ENCODE measurements at places on chromosomes 5 and 9.
A peak's percentile ranks its signal among the peaks of the same experiment; 100 is the strongest.

- no peak for DNase-seq
These were observed 2041.4 kb upstream of the CDH9 start for GRCh38 chr5:29079771-29080170.

DNA sequence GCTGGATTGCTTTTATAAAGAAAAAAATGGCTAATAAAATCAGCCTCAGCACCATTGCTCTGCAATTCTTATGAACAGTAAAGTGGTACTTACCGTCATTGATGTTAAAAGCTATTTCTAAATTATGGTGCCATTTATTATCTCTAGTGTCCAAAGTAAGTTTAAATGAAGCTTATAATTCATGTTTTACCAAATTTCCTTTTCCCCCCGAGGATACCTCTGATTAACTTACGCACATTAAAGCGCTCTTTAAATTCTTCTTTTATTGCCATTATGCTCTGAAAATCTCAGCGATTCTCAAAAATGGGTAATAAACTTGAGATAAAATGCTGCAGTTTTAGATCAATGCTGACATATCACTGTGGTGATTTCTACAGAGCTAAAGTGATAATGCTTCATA is 13.5 kb downstream of the TLX3 start:
- DNase-seq: no peak

DNA sequence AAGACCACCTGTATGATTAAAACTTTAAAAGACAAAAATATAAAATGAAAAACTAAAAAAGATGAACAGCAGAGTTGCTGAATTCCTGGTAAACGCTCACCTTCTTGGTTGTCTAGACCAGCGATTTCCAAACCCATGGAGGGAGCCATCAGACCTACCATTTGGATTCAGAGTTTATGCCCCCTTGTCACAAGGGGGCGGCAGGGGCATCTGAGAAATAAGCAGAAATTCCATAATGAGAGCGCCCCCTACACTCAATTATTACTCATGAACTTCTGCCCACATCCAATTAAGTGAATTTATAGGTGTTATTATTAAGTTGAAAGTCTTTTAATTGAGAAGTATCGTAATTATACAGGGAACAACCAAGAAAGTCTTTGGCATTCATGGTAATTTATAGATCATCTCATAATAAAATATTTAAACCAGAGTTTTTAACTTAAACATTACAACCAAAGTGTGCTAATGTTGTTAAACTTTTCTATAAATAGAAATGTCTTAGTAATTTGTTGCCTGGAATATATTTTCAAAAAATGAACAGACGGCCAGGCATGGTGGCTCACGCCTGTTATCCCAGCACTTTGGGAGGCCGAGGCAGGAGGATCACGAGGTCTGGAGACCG is 35.2 kb upstream of the SPATA31C2 start:
- DNase-seq: peak; percentile 33

DNA sequence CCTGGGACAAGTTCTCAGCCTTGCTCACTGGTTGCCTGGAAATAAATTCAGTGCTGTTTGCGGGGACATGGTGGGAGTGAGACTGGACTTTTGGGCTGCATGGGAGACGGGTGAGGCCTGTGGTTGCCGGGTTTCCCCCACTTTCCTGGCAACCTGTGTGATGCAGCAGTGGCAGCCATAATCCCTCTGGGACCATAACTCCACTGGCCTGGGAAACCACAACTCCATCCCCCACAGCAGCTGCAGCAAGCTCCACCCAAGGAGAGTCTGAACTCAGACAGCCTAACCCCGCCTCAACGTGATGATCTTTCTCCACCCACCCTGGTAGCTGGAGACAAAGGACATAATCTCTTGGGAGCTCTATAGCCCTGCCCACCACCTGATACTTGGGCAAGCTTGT is 349.9 kb downstream of the PIK3R1 start:
- DNase-seq: no peak

GRCh38 chr9:976258-976942 is at the start of gene DMRT3:
Gene DMRT3 (plus strand): TSS chr9:976655. CDS start chr9:977002, 347 bp downstream.
- DNase-seq: no peak

GRCh38 chr9:16370647-16371046 is 499.8 kb downstream of the BNC2 start:
- no peak for DNase-seq

DNA sequence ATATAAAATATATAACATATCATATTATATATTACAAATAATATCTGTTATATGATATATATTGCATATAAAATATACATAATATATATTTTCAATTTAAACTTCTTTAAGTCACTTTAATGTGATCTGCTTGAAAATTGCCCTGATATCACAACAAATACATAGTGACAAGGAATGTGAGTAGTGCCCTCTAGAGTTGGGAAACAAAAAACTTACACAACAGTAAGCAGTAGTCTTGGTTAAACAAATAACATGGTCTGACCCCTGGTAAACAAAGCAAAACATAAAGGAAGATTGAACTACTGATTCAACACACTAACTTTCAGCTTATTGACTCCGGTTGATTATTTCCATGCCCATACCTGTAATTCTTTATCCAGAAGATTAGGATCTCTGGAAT is 188.3 kb upstream of the NMUR2 start:
- no peak for DNase-seq

DNA sequence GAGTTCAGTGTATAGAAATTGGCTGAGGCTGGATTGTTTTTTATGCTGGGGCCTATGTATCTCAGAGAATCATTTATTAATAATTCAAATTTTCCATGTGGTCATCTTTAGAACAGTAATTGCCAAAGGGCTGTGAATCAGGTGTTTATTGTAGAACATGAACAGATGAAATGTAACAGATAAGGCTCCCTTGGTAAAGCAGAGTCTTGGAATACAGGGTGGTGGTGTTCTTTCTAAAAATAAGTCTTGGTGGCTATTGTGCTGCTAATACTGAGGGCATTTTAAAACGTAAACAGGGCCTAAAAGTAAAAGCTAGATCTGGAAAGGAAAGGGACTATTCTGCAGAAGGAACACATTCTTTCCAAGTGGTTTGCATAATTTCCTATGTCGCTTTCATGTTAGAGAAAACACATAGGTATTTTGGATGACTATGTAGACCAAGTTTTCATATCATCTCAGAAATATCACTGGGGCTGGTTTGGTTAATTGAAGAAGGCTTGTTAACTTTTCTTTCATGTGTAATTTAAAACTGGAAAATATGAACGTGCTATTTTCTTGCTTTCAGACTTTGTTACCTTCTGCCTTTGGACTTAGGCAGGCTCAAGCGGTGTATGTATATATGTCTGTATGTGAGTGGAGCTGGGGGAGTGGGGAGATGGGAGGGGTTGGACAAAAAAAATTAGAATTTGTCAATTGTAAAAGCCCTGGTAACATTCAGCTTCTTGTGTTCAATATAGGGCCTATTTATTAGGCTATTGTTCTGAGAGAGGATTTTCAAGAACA is 119.9 kb upstream of the ANKRD55 start:
- DNase-seq: no peak

DNA sequence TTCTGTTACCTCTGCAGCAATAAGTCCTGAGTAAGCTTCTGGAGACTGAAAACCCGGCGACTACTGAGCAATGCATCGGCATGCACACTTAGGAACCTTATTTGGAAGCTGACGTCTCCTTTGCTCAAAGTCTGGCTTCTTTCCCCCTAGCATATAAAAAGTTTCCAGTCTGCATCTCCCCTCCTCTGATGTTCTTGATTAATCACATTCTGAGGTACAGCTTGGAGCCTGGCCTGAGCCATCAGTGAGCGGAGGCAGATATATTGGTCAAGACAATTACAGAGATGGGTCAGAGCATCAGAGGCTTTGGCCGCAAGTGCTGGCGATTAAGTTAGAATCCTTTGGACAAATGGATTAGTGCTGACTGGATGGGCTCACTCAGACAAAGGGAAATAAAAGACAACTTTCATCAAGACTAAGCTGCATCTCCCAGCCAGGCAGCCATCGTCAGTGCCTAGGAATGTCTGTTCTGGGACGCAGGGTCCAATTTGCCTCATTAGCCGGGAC is 140.7 kb downstream of the MTX3 start:
- no peak for DNase-seq

GRCh38 chr9:14993061-14993800 is 83.0 kb upstream of the FREM1 start:
- peak; percentile 10 for DNase-seq

- DNase-seq: no peak
These were observed 8.2 kb upstream of the FAM151B start for GRCh38 chr5:80479713-80480112.

DNA sequence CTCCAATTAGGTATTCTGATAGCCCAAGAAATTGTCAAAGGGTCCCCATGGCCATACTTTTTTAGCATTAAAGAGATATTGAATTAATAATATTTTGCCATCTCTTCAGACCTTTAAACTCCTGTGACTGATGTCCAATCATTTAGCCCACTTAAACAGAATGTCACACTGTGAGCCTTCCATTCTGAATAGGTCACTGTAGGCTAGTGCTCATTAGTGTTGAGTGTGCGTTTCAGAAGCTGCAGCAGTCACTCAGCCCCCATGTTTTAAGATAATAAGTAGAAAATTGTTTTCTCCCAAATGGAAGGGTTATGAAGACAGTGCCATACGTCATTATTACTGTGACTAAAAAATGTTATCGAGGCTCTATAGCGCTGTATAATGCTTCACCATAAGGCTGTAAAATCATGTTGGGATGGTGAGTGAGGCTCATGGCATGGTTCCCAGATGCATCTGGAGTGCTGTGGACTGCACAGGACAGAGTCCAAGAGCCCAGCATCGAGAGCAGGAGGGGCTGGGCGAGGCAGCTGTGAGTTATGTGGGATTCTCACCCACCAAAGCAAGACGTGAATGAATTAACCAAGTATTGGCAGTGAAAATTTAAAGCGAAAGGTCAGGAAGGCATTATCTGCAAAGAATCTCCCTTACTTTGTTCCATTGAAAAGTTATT is 2112.9 kb upstream of the WWC1 start:
- no peak for DNase-seq

GRCh38 chr5:14995229-14995628 is 123.7 kb upstream of the ANKH start:
- DNase-seq: no peak

DNA sequence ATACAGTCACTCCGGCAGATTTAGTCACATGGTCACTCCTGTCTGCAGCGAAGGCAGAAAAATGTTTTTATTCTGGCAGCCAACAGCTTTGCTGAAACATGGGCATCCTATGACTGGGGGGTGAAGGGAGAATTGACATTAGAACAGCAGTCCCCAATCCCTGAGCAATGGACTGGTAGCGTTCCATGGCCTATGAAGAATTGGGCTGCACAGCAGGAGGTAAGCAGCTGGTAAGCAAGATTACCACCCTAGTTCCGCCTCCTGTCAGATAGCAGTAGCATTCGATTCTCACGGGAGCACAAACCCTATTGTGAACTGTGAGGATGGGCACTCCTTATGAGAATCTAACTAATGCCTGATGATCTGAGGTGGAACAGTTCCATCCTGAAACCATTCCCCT is 93.1 kb upstream of the FTMT start:
- DNase-seq: no peak

DNA sequence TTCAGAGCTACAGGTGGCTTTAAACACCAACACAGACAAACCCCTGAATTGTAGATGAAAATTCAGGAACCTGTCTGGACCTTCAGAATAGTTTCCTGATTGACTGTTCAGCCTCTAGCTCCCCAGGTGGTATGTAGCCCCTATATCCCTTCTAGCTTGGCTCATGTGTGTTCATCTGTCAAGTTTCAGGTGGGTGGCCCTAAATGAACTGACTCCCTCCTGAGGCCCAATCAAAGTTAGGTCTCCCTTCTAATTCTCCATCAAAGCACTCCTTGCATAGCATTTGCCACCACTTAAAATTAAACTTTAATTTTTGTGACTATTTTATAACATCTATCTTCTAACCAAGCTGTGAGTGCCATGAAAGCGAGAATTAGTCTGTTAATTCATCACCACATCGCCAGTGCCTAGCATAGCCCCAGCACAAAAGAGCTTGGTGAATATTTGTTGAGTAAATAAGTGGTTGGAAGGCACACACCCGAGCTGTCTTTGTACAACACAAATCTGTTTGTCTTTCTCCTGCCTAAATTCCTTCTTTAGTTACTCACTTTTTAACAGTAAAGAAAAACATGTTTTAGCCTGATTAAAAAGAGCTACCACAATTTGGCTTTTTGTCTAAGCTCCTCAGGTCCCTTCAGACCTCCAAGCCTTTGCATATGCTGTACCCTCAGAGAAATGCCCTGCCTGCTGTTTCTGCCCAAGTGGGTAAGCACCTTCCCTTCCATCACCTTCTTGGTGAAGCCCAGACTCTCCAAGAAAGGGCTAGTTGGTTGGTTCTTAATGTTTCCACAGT is 138.1 kb upstream of the HMHB1 start:
- no peak for DNase-seq

- DNase-seq: no peak
These were observed 80.4 kb upstream of the GNAQ start for GRCh38 chr9:78112004-78112403.

DNA sequence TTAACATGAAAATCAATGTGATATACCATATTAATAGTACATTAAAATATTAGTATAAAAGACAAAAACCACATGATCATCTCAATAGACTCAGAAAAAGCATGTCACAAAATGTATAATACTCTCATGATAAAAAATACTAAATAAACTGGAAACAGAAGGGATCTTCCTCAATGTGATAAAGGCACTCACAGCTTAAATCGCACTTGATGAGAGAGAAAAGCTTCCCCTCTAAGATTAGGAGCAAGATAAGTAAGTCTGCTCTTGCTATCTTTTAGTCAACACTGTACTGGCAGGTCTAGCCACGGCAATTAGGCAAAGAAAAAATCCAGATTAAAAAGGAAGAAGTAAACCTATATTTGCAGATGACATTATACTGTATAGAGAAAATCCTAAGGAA is 21.8 kb upstream of the MSH3 start:
- no peak for DNase-seq
